ENCODE measurements at places on chromosomes 7 and 10.

- no peak for DNase-seq
Observed at GRCh38 chr10:89164080-89164479, 43.0 kb downstream of the CH25H start.

DNA sequence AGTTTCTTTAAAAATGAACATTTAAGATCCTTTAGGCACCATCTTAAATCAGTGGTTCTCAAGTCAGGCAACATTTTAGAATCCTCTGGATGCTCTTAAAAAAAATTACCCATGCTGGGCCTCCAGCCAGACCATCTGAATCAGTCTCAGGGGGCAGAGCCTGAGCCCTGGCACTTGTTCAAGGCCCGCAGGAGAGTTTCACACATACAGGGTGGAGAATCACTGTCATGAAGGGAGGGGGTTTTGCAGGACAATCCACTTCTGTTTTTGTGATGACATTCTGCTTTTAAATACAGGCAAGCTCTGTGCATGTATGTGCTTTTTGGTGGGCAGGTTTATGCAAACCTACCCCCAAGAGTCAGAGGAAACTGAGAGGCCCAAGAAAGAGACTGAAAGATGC is 268.6 kb downstream of the SEC23IP start:
- no peak for DNase-seq

- no peak for DNase-seq
Observed at GRCh38 chr7:85392789-85393188, 205.9 kb upstream of the SEMA3D start.

DNA sequence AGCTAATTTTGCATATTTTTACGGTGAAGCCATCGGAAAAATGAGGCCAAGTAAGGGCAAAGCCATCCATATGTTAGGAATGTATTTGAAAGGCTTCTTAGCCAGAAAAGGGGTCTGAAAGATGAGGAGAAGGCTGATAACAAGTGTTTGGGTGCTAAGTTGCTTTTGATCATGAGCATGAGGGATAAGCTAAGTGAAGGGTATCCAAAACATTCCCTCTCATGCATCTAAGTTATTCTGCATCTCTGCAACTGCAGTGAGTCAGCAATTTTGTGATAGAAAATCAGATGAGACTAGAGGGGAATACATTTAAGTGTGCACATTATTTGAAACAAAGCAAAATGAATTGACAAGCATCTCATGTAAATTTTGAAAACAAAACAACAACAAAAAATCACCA is 282.8 kb downstream of the GPR158 start:
- no peak for DNase-seq

DNA sequence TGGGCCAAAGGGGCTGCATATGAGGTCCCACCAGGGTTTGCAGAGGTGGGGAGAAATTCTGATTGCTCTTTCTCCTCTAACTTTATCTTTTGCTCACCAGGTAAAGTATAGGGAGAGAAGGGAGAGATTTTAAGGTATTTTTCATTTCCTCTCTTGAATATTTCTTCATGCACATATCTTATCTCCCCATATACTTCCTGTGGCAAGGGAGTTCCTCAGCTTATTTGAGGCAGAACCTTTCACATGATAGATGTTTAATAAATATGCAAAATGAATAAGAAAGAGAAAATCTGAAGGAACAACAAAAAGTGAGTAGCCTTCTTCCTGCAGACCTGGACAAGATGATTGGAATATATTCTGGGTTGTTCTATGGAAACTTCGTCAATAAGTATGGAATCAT is 67.4 kb upstream of the PDCD4 start:
- no peak for DNase-seq

- no peak for DNase-seq
Observed at GRCh38 chr7:129213828-129214227, 11.0 kb upstream of the AHCYL2 start.

DNA sequence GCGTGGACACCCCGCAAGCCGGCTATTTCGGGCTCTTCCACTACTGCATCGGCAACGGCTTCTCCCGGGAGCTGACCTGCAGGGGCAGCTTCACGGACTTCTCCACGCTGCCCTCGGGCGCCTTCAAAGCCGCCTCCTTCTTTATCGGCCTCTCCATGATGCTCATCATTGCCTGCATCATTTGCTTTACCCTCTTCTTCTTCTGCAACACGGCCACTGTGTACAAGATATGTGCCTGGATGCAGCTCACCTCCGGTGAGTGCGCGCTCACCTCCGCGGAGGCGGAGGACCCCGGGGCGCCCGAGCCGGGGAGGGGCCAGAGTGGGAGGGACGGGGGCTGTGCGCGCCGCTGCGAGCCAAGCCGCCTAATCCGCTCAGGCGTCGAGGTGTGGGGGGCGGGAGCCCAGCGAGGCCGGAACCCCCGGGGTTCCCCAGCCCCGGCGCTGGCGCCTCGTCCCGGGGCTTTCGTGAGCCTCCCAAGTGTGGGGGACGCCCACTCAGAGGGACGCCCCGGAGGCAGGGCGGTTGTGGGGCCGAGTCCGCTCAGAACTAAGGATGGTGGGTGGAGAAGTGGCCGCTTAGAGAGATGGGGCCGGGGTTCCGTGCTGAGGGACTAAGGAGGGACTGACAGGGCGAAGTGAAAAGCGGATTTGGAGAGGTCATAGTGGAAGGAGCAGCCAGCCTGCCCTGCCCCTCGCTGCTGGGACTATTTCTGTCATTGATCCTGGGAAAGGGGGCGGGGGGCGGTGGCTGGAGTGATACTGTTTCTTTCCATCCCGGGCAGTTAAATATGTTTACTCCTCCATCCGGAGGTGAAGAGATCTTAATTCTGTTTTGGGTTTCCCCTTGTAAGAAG is 795 bp downstream of the LHFPL3 start:
- no peak for DNase-seq

DNA sequence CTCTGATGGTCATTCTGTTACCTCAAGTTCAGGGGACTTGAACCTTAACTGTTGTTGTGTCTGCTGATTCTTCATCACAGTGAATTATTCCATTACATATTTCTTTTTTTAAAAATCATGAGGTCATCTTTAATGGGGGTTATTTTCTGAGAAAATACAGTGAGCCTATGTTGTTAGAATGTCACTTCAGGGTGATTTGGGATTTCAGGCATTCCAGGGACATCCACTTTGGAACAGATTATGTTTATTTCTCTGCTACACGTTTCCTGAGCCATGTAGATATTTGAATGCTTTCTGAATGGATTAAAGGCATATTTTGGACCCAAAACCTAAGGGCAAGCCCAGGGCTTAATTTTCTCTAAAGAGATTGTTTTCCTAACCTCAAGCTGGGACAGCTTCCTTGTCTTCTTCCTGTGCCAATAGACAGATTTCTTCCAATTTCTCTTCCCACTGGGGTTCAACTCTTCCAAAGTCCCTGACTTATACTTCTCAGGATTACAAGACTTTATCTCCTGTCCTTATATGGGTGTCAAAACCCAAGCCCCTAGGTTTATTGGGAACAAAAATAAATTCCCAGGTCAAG is 271.7 kb downstream of the ARHGAP12 start:
- DNase-seq: peak; percentile 6

DNA sequence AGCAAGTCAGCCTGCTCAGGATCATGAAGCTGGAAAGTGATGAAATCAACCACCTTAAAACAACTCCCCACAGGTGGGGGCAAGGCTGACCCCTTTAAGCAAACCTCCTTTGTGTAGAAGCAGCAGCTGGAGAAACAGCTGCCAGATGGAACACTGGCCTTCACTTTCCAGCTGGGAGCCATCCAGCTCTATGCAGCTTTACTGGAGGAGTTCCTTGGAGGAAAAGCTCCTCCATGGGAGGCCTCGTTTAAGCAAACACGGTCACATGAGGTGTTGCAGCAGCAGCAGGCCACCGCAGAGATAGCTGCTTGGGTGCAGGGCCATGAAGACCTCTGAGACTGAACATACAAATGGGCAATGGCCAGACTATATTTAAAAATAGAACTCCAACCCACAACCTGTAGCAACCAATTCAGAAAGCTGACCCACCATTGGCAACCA is 13.0 kb upstream of the DLG5 start:
- DNase-seq: peak; percentile 80

DNA sequence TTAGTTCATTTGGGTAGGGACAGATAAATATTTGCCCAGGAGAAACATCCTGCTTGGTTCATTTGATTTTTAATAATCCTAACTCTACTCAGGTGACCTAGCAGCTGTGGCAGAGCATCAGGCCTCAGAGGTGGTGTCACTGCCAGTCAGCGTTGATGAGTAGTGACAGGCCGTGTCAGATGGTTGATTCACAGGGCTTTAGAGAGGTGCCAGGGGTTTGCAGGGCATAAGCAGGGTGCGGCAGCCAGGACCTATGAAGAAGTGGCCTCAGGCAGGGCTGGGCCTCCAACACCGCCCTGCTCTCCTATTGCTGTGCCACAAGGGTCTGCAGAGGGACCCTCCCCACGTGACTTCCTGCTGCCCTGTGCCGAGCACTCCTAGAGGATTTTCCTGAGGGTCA is 128.1 kb downstream of the HECW1 start:
- DNase-seq: no peak

- DNase-seq: no peak
Observed at GRCh38 chr10:70830164-70830563, 14.4 kb downstream of the SGPL1 start.

DNA sequence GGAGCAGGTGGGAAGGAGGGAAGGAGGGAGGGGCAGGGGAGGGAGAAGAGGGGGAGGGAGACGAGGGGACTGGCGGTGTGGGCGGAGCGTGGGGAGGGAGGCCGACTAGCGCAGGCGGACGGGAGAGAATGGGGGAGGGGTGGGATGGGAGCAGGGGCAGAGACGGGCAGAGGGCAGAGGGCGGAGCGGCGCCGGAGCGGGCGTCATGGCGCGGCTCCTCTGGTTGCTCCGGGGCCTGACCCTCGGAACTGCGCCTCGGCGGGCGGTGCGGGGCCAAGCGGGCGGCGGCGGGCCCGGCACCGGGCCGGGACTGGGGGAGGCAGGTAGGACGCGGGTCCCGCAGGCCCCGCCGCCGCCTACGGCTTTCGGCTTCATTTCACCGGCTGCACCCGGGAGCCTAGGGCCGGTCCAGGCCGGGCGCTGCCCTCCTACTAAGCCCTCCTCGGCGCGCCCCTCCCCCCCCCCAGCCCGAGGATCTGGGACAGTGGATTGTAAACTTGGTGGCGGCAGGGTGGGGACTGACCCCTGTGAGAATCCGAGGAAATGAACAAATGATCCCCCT is at the start of gene MSRB2:
TSS of gene MSRB2 (plus strand) at position 176 of the 562 bp plus-strand sequence. CDS start at position 206, 30 bp downstream.
- DNase-seq: peak; percentile 96

DNA sequence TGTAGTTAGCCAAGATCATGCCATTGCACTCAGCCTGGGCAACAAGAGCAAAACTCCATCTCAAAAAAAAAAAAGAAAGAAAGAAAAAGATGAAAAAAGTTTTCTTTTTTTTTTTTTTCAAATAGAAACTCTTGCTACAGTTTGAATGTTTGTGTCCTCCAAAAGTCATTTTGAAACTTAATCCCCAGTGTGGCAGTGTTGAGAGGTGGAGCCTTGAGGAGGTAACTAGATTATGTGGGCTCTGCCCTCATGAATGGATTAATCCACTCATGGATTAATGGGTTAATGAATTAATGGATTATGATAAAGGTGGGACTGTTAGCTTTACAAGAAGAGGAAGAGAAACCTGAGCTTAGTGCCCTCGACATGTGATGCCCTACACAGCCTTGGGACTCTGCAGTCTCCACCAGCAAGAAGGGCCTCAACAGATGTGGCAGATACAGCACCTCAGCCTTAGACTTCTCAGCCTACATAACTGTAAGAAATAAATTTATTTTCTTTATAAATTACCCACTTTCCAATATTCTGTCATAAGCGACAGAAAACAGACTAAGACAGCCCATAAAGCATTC is 25.1 kb downstream of the CPEB3 start:
- DNase-seq: no peak

- DNase-seq: no peak
Observed at GRCh38 chr10:107002068-107002467, 162.4 kb downstream of the SORCS1 start.

DNA sequence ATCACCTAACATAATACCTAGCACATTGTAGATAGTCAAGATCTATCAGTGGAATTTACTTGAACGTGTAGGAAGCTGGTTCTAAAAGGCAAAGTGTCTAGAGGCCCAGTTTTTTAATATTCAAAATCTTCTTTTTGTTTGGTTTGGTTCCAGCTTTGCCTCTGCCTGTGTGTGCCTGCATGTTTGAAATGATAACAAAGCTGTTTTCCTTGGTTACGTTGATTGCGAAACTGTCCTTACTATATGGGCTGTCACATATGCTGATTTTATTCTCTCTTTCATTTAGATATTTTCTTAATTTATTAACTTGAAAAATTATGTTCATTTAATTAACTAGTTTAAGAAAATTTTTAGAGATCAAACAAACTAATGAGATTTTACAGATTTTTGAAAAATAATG is 237.3 kb downstream of the SEMA3A start:
- no peak for DNase-seq

- no peak for DNase-seq
Observed at GRCh38 chr7:7768977-7769709, 50.7 kb upstream of the RPA3 start.

DNA sequence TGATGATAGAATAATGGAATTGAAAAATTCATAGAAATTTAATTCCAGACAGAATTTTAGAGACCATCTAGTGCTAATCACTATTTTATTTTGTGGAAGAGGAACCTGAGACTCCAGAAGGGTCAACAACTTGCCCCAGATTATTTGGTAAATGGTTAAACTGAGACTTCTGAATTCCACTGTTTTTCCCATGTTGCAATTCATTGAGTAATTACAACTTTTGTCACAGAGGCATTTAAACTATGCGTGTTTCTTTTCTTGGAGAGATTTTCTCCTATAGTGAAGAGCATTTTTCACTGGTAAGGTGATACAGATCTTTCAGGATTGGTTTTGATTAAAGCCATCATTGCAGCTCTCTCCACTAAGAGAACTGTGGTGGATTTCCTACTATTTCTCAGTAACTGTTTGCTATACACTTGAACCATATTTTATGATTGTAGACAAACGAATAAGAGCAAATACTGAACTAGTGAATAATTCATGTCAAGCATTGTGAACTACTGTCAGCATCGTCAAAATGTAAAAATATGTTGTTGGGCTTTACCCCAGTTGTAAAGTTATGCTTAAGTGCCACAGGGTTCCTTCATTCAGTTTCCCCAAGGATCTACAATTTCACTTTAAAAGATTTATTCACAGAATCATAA is 26.5 kb downstream of the LRGUK start:
- DNase-seq: no peak

- DNase-seq: no peak
Observed at GRCh38 chr7:30727061-30727945, 24.6 kb upstream of the INMT start.

GRCh38 chr7:132739271-132739955 is 163.1 kb upstream of the PLXNA4 start:
- DNase-seq: no peak

GRCh38 chr7:129495987-129496386 is 6.3 kb upstream of the SMKR1 start:
- DNase-seq: no peak

DNA sequence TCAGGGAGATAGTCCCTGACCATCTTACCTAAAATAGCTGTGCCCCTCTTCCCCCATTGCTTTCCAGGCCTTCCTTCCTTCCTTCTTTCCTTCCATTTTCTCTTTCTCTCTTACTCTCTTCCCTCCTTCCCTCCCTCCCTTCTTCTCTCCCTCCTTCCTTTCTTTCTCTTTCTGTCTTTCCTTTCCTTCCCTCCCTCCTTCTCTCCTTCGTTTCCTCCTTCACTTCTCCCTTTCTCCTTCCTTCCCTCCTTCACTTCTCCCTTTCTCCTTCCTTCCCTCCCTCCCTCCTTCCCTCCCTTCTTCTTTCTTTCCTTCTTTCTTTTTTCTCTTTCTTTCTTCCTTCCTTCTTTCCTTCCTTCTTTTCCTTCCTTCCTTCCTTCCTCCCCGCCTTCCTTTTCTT is 24.6 kb upstream of the MKX start:
- no peak for DNase-seq

- DNase-seq: no peak
Observed at GRCh38 chr7:16320099-16320660, 101.2 kb downstream of the CRPPA start.

- peak; percentile 65 for DNase-seq
Observed at GRCh38 chr10:132908621-132909295, 33.6 kb downstream of the CFAP46 start.

All from left lung (tissue), 14 donors.